ENCODE measurements at places on chromosomes 7 and 10.
A peak's percentile ranks its signal among the peaks of the same experiment; 100 is the strongest.

DNA sequence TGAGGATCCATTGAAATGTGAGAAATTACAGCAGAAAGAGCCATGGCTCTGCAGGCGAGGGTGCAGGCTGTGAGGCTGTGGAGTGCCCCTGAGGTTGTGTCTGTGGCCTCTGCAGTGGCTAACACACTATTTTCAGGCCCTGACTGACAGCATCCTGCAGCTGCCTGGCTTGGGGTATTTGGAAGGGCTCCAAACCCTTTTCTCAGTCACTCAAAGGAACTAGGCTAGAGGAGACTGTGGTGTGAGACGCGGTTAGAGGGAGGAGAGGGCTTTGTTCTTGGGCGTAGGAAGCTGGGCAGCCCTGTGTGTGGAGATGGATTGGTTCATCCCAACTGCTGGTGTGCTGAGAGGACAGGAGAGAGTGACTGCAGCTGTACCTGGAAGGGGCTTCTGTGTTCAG, 134.9 kb downstream of the RAMP3 start:
- no peak for DNase-seq

GRCh38 chr7:14892961-14893360, 9.6 kb downstream of the DGKB start:
- DNase-seq, result no peak

GRCh38 chr7:1979591-1980560, 252.9 kb downstream of the MAD1L1 start:
- DNase-seq, result no peak

GRCh38 chr10:128979405-128979804, 487.6 kb upstream of the MGMT start:
- DNase-seq, result no peak

DNA sequence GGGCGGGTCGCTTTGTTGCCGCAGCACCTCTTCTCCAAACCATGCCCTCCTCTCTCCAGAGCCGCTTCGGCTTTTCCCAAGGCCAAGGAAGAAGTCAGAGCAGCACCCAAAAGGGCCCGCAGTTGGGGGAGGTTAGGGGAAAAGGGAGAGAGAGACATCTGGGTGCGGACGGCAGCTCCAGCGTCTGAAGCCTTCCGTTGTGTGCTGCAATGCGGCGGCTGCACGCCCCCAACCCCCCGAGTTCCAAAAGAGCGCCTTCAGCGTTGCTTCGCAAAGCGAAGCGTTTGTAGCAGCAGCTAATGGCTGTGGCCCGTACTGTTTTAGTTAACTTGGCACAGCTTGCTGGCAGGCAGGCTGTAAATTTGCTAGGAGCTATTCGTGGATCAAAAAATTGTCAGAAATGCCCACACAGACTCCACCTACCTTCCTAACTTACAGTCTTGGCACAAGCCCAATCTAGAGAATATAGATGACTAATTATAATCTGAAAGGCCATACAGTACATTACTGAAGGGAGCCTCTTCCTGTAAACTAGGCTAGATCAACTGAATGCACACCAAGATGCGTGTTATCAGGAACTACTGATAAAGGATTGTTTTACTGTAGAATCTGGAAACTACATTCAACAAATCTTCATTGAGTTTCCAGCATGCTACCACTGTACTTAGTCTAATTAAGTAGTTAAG, 1.1 kb upstream of the KBTBD2 start:
- DNase-seq, result no peak

DNA sequence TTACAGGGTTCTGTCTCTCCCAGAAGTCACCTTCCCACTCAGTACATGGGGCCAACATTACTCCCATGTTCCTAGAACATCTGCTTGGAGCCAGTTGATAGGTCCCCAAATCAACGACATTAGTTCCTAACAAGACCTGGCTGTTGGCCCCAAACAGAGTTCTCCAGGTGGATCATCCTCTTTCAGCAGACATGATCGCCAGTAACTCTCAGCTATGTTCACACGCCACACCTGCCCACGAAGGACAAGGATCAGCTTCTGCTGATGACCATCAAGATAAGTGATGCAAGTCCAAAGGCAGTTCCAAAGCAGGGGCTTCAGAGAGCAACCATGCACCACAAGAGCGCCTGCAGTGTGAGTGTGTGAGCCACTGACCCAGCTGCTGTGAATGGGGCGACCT, 11.0 kb downstream of the ZNF777 start:
- no peak for DNase-seq

- DNase-seq, result no peak
Measured at GRCh38 chr7:133409421-133409820, 156.5 kb downstream of the EXOC4 start.

GRCh38 chr10:69499726-69500689, 48.7 kb downstream of the TSPAN15 start:
- DNase-seq, result no peak

DNA sequence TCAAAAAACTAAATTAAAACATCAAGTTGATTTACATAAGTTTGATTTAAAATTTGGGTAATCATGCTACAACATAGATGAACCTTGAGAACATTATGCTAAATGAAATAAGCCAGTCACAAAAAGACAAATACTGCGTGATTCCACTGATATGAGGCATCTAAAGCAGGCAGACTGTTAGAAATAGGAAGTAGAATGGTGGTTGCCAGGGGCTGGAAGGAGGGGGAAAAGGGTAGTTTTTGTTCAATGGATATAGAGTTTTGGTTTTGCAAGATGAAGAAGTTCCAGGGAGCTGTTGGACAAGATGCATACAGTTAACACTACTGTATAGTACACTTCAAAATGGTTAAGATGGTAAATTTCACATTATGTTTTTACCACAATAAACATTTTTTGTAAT, 45.0 kb upstream of the IFRD1 start:
- DNase-seq, result no peak

- no peak for DNase-seq
Measured at GRCh38 chr7:25075459-25075858, 49.6 kb downstream of the CYCS start.

- DNase-seq, result no peak
Measured at GRCh38 chr7:141563956-141564623, 12.9 kb downstream of the AGK start.

DNA sequence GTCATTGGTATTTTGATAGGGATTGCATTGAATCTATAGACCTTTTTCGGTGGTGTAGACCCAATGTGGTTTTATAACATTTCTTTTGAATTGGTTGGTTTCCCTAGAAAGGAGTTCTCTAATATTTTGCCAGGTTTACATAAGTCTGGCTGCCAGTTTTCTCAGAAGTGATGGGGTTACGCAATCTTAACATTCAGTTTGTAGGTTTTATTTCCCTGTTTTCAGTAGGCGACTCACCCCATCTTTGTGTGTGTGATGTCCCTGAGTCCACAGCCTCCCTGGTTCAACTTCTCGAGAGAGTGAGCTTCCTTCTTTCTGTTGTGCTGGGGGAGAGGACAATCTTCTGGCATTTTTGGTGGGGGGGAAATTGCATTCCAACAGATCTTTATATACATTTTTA, 9.6 kb upstream of the KIF5B start:
- no peak for DNase-seq

- no peak for DNase-seq
Measured at GRCh38 chr10:100007231-100008141, 2.3 kb downstream of the DNMBP start.

DNA sequence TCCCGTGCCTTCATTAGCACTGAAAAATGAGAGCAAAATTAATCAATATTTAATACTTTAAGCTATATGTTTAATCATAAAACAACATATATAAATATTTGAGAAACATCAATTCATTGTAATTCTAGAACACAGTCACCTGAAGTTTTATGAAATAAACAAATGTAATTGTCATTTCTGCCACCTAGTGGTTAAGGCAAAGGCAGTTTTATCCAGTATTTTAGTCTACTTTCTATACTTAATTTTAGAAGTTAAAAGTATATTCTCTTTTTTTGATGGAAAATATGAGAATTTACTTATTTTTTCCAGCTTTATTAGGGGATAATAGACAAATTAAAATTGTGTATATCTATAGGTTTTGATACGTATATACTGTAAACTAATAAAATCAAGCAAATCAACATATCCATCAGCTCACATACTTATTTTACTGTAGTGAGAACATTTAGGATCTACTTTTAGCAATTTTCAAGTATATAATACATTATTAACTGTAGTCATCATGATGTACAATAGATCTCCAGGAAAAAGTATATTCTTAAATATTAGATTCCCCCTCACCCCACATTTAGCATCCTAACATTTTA, 16.9 kb downstream of the PCGF6 start:
- no peak for DNase-seq

- DNase-seq, result no peak
Measured at GRCh38 chr7:70416986-70417655, 714.8 kb upstream of the GALNT17 start.

DNA sequence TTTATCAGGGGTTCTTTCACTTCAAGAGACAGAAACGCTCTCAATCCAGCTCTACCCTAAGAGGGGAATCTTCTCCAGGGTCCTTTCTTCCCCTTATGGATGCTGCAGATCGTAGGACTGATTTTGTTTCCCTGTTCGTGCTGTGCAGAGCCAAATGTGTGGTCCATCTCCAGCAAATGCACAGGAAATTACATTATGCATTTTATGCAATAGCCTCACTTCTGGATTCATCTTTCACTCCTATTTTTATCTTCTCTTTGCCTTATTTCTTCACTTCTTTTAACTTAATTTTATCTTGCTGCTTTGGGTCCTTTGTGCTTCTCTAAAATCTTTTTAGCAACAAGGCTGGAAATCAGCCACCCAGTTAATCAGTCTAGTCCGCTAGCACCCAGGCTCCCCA, 184.5 kb upstream of the INHBA start:
- no peak for DNase-seq

DNA sequence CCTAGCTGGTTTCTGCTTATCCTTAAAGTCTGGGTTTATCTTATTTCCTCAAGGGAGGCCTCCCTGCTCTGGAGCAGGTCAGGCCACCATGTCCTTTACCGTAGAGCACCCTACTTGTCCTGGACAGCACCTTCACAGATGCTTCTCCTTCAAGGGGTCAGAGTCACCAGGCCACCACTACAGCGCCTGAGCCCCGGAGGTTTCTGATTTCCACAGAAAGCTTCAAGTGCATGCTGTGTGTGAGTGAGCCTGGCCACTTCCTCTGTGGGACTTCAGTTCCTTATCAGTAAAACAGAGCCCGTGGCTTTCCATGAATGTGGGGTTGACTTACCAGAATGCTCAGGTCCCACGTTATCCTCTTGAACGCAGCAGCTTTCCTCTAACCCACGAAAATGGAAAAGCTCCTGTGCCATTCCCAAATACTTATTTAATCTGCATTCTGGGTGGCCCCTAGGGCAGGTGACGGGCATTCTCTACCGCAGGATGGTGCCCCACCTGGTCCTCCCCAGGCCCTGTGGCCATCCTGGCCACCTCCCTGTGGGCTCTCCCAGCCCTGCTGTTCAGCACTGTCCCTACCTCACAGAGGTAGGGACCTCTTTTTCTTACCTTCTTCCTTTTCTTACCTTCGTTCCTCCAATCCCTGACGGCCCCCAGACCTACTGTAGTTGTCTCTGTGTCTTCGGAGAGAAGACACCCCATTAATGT, 1.4 kb upstream of the DOCK1 start:
- no peak for DNase-seq

DNA sequence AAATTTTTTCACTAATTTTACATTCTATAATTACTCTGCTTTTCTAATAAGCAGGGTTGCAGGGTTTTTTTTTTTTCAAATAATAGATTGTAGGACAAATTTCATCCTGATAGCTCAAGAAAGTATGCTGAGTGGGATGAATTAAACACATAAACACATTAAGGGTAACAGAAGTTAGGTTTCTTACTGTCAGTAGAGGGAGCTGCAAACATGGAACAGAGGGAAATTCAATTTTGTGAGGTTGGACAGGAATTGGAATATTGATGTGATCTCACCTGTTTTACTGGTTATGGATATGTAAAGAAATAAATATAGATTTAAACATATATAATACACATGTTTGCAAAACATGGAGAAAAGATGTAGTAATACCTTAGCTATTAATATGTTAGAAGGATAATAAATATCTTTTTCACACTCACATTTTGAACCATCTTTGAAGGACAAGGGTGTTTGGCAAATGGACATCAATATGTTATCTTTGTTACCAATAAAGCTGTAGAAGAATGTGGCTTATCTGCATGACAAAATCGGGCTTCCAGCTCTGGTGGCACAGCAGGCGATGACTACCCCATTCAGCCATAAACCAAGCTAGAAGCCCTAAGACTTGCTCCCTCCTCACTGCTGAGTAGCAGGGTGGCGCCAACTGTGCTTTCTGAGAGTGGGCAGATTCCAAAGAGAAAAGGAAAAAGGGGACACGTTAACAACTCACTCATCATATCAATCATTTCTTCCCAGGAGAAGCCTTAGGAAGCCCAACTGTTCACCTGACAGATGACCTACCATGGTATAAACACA, 1257.4 kb downstream of the GATA3 start:
- DNase-seq, result no peak

GRCh38 chr10:70661623-70662361, 10.5 kb upstream of the ADAMTS14 start:
- DNase-seq, result no peak

DNA sequence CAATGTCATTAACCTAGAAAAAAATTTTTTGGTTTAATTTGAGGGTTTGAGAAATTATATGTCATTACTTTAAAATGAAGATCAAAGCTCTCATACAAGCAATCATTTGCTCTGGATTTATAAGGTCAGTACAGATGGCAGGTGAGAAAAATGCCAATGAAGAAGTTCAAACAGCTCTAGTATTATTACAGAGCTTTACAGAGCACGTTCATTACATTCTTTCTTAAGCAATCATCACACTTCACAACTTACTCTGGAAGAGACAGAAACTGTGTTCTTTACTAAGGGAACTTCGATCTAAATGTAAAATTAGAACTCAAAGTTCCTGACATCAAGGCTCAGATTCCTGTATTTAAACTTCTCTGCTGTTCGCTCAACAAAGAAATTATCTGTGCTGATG, 153.4 kb downstream of the ATE1 start:
- no peak for DNase-seq

- no peak for DNase-seq
Measured at GRCh38 chr10:60560451-60560850, 170.8 kb upstream of the ANK3 start.

- peak; percentile 36 for DNase-seq
Measured at GRCh38 chr7:26675143-26675887, 189.1 kb downstream of the SKAP2 start.

- DNase-seq, result no peak
Measured at GRCh38 chr7:11911900-11912299, 79.9 kb upstream of the THSD7A start.
